ENCODE measurements at places on chromosomes 6 and 20. TPM values are rescaled to one million over a fixed set of nuclear protein-coding genes. Genes with fewer than 3 reads are reported as not detected.

DNA sequence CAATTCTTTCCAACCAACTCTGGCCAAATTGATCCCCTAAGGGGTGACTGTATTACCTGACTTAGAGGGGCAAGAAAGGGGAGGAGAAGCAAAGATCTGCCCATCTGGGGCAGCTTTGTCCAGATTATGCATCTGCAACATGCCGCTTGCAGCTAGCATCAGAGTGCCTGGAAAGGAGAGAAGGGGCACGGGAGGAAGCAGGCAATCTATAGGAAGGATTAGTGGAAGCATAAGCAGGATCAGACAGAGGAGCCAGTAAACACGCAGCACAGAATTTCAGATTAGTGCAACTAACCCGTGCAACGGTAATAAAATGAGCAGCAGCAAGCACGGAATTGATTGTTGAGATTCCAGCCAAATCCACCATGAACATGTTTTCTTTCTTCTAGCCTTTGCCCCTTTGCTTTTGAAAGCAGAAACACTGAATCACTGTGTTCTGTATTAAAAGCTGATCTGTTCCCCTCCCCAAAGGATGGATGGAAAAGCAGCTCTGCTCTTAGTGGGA is 643.6 kb upstream of the CHD6 start:
- H3K27me3 ChIP-seq = no peaks in the 10 kb centered on the region
- DNase-seq = no peak

DNA sequence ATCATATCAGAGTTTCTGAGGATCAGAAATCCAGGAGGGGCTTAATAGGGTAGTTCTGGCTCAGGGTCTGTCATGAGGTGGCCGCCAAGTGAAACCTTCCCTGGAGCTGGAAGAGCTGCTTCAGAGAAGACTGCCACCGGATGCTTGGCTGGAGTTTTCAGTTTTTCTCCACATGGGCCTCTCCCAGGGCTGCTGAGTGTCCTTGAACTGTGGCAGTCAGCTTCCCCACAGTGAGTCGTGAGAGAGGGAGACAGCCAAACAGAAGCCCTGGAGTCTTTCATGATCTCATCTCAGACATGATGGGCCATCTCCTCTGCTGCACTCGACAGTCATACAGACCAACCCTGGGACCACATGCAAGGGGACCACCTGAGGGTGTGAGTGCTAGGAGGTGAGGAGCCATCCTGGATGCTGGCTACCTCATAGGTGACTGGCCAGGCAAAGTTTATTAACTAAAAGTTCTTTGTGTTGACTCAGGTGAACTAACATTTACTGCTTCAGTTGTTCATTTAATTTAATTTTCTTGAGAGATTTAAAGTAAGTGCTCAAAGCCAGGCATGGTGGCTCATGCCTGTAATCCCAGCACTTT is 71.5 kb downstream of the SHLD1 start:
- H3K36me3 ChIP-seq = no peaks in the 10 kb centered on the region
- DNase-seq = no peak
- no peaks in the 10 kb centered on the region for H3K27me3 ChIP-seq
- H3K4me1 ChIP-seq = no peaks in the 10 kb centered on the region

RPP21 gene
- 41.3 TPM for total RNA-seq

DNA sequence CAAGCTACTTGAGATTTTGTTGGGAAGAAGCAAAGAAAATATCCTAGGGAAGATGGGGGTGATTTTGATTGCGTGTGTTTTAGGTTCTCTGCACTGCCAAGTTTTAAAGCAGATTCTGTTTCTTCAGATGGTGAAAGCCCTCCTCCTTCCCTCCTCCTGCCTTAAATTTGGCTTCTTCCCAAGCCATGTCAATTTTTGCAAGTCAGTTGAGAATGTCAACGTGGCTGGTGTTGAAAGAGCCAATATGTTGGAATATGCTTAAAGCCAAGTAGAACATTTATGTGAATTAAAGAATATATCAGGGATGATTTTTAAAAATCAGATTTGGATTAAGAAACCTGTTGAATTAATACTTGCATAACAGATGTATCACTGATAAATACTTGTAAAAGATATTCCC is 270.8 kb downstream of the ARID1B start:
- no peak overlapping the region for H3K27ac ChIP-seq
- H3K27me3 ChIP-seq = no peaks in the 10 kb centered on the region
- no peaks in the 10 kb centered on the region for H3K36me3 ChIP-seq
- no peak overlapping the region for H3K4me3 ChIP-seq
- H3K4me1 ChIP-seq = peaks cover 6% of the 10 kb centered on the region

GSTA2 gene
- not detected for total RNA-seq

EYA4 gene
- total RNA-seq = 2.3 TPM

DNA sequence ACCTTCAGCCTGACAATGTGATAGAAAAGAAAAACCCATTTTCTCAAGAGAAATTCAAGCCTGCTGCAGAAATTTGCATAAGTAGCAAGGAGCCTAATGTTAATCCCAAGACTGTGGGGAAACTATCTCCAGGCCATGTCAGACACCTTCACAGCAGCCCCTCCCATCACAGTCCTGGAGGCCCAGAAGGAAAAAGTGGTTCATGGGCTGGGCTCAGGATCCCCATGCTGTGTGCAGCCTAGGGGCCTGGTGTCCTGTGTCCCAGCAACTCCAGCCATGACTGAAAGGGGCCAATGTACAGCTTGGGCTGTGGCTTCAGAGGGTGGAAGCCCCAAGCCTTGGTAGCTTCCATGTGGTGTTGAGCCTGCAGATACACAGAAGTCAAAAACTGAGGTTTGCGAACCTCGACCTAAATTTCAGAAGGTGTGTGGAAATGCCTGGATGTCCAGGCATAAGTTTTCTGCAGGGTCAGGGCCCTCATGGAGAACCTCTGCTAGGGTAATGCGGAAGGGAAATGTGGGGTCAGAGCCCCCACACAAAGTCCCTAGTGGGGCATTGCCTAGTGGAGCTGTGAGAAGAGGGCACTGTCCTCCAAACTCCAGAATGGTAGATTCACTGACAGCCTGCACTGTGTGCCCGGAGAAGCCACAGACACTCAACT is 11.8 kb downstream of the ZBTB9 start:
- DNase-seq = no peak
- no peaks in the 10 kb centered on the region for H3K4me1 ChIP-seq
- H3K27ac ChIP-seq = no peak overlapping the region
- H3K27me3 ChIP-seq = no peaks in the 10 kb centered on the region

VIP gene
- 0.66 TPM for total RNA-seq

DNA sequence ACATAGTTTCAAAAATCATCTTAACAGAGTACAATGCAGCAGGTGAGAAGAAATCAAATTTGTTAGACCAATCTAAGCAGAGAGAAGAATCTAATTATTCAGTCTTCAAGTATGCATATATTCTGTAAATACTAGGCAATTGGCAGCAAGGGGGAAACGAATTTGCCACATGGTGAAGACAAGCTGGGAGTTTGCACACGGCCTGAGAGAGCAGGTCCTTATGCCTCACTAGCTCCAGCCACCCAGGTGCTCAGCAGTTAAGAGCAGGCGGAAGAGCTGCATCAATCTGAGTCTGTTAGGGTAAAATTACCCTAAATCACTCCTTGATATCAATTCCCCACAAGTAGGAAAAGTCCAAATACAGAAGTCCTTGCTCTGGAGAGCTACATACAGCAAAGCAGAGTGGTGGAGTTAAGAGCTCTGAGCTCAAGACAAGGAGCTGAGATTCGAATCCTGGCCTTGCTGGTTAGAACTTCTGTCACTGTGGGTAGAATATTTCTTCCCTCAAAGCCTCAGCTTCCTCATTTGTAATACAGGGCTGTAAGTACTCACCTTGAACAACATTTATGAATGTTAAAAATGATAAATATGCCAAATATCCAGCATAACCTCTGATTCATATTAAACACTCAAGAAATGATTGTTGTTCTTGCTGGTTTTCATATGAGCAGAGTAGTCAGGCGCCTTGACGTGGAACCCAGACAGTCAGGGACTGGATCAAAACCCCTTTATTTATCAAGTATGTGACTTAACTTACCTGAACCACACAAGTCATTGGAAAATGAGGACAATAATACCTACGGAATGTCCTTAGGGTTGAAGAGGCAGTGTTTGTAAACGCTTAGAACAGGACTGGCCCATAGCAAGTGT is 444.2 kb downstream of the CDH26 start:
- no peaks in the 10 kb centered on the region for H3K4me1 ChIP-seq
- no peak for DNase-seq
- H3K27me3 ChIP-seq = no peaks in the 10 kb centered on the region
- no peak overlapping the region for H3K4me3 ChIP-seq
- H3K27ac ChIP-seq = no peak overlapping the region

TMEM74B gene
- 6.2 TPM for total RNA-seq

DNA sequence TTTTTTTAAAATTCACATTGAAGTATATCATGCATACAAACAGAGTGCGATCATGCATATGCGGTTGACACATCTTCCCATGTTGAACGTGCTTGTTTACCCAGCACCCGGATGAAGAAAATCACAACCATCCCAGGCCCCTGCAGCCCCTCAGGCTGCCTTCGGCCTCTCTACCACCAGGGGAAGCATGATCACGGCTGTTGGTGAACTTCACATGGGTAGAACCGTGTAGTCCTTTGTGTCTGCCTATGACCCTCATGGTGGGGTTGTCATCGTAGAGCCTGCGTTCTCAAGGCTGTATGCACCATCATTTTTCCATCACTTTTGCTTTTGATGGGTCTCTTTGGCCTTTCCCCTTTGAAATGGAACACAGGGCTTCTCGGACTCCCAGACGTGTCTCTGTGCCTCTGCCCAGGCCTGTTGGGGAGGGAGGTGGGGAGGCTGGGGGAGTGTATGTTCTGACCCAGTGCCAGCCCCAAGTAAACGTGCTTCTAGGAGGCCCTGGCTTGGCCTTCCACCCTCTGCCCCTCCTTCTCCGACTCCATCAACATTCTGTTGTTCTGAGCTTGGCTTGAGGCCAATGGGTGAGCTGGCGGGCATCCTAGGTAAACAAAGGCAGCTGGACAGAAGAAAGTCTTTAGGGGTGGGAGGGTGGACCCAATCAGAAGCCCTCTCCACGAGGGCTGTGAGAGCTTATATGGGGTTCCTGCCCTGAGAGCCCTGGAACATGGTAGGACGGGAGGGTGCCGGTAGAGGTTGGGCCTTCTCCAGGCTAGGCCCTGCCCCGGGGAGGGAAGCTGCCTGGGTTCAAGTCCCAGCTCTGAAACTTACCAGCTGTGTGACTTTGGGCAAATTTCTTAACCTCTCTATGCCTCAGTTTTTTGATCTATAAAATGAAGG is 39.7 kb downstream of the TGM2 start:
- H3K4me3 ChIP-seq = no peak overlapping the region
- peak overlapping the region; percentile 76 for H3K27ac ChIP-seq
- DNase-seq = no peak
- no peaks in the 10 kb centered on the region for H3K36me3 ChIP-seq
- peaks cover 22% of the 10 kb centered on the region for H3K4me1 ChIP-seq

GRCh38 chr20:44911264-44911921 is 1.5 kb downstream of the PABPC1L start:
- H3K4me1 ChIP-seq = peaks cover 15% of the 10 kb centered on the region
- no peak for DNase-seq
- peaks cover 5% of the 10 kb centered on the region for H3K36me3 ChIP-seq
- no peak overlapping the region for H3K27ac ChIP-seq

Data from spinal cord (tissue), 10 donors.